ENCODE measurements at places on chromosomes 1 and 21.

DNA sequence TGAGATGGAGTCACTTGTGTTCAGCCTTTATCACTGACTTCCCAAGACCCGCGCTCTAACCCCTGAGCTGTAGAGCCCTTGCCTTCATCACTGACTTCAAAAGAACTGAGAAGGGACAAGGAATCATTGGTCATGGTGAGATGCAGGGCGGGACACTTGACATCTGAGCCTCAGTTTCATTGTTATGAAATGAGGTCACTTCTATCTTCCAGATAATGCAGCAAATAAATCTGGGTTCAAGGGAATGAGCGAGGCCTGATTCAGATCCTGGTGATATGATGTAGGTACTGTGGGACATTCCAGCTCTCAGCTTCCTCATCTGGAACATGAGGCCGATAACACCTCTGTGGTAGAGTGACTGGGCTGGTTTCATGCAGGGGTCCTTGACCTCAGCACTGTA is 13.8 kb downstream of the KAZN start:
- no peak for ATAC-seq

DNA sequence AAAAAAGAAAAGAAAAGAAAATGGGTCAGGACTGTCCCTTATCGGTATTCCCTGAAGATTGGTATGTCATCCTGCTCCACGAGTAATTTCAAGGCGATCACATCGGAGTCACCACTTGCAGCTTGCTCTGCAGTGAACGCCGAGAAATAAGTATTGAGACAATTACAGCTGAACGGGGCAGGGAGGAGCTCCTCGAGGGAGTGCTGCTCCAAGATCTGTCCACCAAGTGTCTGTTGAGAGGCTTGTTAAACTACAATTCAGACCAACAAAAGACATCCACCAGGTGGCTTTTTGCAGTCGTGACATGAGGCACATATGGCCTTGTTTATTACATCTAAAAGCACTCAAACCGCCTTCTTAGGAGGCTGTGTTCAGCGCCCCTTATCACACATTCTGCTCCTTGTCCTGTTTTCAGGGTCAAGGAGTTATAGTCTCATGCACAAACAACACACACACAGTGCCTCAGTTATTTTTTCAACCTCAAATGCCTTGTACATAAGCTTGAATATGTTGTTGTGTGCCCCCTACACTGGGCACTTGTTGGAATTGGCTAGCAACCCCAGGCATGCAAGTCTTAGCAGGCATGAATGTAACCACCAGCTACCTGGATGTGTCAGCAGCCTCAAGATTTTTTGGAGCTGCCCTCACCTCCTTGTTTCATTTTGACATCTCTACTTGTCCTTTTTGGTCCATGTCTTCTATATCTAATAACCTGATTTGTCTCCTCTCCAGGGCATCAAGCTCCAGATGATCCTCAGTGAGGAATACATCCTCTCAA is 13.0 kb upstream of the CD48 start:
- peak; percentile 57 for ATAC-seq

DNA sequence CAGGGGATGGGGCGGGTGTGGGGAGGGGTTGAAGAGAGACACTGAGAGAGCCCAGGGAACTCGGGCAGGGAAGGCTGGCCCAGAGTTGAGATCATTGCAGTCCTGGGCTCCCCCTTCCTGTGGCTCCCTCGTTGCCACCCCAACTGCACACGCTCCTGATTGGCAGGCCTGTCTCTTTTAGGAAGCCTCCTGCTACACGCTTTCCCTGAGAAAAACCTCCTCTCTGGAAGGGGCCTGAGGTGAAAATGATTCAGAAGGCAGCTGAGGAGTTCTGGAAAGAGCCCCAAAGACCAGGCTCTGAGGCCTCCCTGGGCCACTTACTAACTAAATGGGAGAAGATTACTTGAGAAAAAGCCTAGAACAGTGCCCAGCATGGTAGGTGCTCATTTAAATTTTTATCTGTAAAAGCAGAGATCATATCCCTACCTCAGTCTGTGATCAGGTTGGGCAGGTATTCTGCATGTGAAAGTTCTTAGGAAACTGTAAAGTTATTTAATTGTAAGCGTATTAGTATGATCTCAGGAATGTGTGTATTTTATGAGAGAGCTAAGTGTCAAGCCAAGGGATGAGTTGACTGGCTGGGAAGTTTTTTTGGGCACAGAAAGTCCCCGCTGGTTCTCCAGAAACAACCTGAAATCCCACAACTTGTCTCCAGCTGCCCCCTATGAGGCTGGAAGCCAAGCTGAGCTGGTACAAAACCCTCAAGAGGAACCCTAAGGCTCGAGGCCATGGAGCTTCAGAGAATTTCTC is 65.2 kb upstream of the EPS8L3 start:
- ATAC-seq: no peak

DNA sequence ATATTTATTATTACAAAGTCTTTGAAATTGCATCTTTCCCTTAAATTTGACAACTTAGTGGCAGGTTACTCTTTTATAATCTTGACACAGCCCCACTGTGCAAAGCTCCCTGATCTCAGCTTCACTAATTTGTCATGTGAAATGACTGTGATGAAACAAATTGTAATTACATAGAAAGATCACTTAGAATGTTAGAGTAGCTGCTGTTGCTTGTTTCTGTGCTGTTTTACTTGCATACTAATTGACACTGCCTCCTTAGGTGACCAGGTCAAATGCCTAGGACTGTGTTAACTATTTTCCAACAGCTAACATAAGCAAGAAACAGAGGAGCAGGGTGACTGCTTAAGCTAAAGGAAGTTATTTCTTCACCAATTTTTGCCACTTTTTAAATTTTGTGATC is 211.3 kb downstream of the ZNF326 start:
- ATAC-seq: no peak

GRCh38 chr1:29133861-29134694 is 10.4 kb upstream of the TMEM200B start:
- ATAC-seq: peak; percentile 12

DNA sequence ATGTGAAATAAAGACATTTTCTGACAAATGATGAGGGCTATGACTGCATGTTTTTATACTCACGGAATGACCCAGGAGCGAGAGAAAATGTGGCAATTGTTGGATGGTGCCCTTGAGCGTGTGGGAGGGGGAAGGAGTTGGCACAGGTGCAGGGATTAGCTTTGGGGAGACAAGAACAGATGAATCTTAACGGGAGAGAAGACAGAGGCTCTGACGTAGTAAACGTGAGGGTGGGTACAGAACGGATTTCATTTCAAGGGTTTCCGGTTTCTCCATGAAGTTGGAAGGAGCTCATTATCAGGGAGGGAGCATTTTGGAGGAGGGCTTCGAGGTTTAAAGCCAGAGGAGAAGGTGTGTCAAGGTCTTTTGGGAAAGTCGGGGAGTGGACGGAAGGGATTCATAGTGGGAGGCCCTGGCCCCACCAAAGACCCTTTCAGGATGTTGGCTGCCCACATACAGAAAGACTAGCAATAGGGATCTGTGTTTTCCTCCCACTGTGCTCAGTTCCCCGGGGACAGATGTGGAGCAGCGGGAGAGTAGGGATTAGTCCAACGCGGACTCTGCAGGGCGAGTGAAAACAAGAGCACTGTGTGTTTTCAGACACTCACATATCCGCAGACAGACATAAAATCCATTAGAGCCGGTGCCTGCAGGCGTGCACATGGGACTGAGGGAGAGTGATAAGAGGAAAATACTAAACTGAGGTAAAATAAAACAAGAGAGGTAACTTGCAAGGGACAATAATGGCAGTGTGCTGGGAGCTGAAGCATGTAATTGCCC is 584.1 kb downstream of the AJAP1 start:
- ATAC-seq: no peak

DNA sequence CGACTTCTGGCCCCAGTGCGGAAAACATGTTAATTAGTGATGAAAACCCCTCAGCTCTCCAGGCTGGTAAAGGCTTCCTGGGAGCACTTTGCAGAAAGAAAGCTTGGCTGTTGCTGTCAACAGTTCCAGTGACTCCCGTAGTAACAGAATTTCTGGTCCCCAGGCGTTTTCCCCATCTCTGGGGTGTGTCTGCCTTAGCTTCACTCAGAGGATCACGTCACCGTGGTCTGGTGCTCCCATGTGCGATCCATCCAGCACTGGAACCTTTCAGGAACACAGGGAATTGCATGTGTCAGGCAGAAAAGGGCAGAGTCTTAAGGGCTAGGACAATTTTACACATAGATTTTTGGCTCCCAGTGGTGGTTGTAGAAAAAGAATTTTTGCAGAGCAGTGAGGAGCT is 470.4 kb upstream of the USP24 start:
- no peak for ATAC-seq

DNA sequence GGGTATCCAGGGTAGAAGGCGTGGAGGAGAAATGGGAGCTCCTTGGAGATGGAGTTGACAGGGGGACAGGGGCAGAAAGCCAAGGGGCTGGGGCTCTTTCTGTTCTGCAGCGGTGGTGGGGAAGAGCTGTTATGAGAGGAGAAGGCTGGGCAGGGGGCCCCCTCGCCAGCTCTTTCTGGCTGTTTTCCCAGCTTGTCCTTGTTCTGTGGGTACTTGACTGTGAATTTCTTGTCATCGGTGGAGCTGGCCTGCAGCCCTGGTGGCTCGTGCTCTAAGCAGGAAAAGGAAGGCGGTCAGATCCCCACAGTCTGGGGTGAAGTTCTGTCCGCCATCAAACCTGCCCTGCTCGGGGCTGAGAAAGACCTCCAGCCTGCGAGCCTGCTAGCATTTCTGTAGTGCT is 7.6 kb downstream of the ZNF683 start:
- no peak for ATAC-seq

DNA sequence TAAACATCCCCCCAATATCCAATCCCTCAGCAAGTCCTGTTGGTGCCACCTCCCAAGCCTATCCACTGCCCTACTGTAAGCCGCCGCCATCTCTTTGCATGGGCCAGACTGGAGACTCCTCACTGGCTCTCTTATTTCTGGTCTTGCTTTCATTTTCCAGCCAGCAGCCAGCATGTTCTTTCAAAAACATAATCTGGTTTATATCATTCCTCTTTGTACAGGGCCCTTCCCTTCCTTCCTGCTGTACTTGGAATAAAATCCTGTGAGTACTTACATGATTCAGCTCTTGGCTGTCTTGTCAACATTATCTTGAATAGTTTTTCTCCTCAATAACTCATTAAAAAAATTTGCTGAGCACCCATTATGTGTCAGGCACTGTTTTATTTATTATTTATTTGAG is 28.2 kb downstream of the TLR5 start:
- ATAC-seq: no peak

GRCh38 chr1:66563941-66564630 is 30.1 kb downstream of the SGIP1 start:
- ATAC-seq: peak; percentile 81

- no peak for ATAC-seq
Observed at GRCh38 chr1:184329245-184329953, 57.4 kb upstream of the C1orf21 start.

GRCh38 chr1:116130356-116130755 is 19.2 kb downstream of the MAB21L3 start:
- no peak for ATAC-seq

- no peak for ATAC-seq
Observed at GRCh38 chr1:77342745-77343144, 60.9 kb downstream of the AK5 start.

DNA sequence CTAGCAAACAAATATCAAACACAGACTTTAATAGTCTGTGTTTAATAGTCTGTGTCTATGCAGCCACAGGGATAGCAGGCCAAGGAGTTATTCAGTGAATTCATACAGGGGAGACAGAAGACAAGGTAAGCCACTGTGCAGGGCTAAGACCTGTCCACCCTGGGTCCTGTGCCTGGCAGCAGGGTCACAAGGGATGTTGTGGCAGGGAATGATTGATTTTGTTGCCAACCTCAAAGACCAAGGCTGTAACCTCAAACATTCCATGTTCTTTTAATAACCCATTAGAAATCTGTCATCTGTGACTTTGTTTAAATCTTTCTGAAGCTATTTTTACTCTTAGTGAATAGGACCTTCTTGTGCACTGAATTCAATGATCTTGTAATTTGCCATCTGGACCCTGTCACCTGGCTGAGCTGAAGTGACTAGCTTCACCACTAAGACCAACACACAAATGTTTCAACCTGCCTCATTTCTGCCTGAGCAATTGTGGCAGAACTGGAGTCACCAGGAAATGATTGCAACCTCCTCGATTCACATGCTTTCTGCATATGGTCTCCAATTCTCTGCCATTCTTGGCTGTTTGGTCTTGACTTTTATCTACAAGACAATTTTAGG is 154.2 kb downstream of the ASTN1 start:
- no peak for ATAC-seq

- no peak for ATAC-seq
Observed at GRCh38 chr21:34596561-34597271, 18.2 kb downstream of the RCAN1 start.

- no peak for ATAC-seq
Observed at GRCh38 chr1:44044071-44044801, 13.0 kb upstream of the SLC6A9 start.

- peak; percentile 95 for ATAC-seq
Observed at GRCh38 chr1:240258910-240259309, 167.2 kb downstream of the FMN2 start.

DNA sequence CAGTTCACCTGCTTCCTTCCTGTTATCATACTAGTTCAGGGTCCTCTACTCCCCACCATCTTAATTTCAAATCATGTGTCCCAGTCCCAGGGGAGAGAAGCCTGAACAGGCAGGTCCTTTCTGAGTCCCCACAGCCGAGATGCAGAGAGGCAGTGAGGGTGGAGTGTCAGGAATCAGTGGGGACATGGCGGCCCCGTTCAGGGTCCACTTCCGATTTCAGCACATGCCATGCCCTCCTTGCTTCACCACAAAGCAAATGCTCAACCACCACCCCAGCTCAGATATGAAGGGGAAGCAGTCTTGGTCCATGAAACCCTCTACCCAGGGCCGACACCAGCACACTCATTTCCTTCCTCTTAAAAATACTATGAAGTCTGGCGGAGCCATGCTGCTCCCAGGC is 5.2 kb upstream of the SEMA4A start:
- ATAC-seq: no peak

GRCh38 chr21:29145852-29146453 is 15.5 kb downstream of the MAP3K7CL start:
- peak; percentile 9 for ATAC-seq

GRCh38 chr1:167672831-167673230 is 42.8 kb downstream of the RCSD1 start:
- no peak for ATAC-seq

- no peak for ATAC-seq
Observed at GRCh38 chr1:93556291-93556690, 108.4 kb downstream of the FNBP1L start.

- ATAC-seq: peak; percentile 56
Observed at GRCh38 chr1:46487818-46488218, 1.8 kb upstream of the DMBX1 start.

GRCh38 chr21:14995695-14996490 is 68.9 kb downstream of the NRIP1 start:
- ATAC-seq: no peak

GRCh38 chr1:84031802-84032327 is 32.9 kb upstream of the TTLL7 start:
- ATAC-seq: no peak

- no peak for ATAC-seq
Observed at GRCh38 chr1:96772972-96773371, 51.4 kb downstream of the PTBP2 start.

GRCh38 chr1:54685335-54685905 is 30.2 kb upstream of the TTC4 start:
- no peak for ATAC-seq
